ENCODE measurements at places on chromosomes 4 and X.

DNA sequence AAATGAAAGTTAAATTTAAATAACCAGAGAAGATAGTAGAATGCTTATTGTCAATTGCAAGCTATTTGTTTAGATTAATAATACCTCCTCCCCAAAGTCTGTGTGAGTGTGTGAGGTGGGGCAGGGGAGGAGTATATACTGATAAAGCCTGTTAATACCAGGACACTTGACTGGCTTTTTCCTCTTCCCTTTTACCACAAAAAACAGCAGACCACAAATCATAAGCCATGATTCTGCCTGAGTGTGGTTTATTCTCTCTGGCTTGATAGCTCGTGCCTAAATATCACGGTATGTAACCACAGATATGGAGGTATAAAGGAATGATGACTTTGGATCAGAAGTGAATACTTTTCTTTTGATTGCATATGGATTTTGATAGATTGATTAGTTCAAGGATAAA, 21.9 kb upstream of the SCRG1 start:
- DNase-seq = no peak

GRCh38 chr4:125097729-125098128, 217.0 kb upstream of the FAT4 start:
- no peak for DNase-seq

GRCh38 chrX:40154853-40155588, 57.3 kb upstream of the BCOR start:
- no peak for DNase-seq

DNA sequence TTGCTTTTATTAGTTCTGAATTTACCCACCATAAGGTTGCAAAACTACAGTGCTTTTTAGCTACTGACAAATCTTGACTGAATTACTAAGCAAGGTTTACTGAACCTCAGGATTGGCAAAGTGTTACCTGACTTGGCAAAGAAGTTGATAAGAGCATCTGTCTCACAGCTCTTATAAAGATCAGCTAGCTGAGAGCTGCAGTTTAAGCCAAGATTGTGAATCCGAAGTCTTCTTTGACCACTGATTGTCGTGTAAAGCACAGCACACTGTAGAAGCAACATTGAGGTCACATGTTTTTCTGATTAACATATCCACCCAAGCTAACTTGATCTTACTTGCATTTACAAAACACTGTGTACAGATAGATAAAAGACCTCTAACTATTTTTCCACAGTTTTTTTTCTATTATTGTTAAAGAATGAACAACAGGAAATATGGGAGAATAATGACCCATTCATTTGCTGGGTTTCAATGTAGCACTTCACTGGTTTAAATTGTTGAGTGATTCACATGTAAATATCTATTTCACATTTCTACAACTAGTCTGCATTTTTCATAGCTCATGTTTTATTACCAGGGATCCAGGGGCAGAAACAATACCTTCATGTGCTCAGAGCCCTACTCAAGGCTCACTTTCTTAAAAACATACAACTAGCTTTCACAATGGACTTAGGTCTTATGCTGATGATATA, 54.0 kb downstream of the METTL14 start:
- no peak for DNase-seq

- no peak for DNase-seq
These were observed 24.4 kb upstream of the PDE5A start for GRCh38 chr4:119652998-119653397.

All from GM12878 (cell line).